ENCODE measurements at places on chromosomes 5 and 9.

- peak; percentile 74 for DNase-seq
Measured at GRCh38 chr5:180673371-180674089, 24.1 kb upstream of the FLT4 start.

GRCh38 chr5:40550481-40550880 is 129.2 kb upstream of the PTGER4 start:
- no peak for DNase-seq

GRCh38 chr5:124439609-124440008 is 306.8 kb downstream of the ZNF608 start:
- no peak for DNase-seq

- DNase-seq: no peak
Measured at GRCh38 chr5:72007336-72008111, 99.8 kb upstream of the MAP1B start.

DNA sequence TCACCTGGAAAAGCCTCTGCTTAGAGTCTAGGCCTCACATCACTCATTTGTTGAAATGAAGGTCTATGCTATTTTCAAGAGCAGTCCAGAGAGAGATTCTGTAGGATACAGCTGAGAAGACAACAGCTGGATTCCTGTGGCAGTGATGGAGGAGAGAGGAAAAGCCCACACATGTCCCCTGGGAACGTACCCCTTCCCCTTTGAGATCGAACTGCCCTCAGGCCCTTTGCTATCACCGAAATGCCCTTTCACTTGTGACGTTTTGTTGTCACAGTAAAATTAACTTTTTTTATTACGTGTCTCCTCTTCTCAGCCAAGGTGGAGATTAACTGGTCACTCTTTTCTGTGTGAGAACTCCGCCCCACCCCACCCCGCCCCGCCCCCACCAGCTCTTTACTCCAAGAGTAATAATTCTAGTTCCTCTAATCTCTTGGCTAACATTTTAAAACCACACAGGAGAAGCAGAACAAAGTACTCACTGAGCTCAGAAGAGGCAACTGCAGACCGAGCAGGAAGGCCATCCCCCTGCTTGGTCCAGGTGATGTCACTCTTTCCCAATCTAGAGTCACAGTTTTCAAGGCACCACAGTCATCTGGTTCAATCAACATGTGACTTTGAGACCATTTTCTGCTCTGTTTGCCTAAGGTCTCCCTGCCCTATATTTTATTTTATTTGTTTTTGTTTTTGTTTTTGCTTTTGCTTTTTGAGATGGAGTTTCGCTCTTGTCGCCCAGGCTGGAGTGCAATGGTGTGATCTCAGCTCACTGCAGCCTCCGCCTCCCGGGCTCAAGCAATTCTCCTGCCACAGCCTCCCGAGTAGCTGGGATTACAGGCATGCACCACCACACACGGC is 105.6 kb downstream of the SUSD1 start:
- DNase-seq: no peak

DNA sequence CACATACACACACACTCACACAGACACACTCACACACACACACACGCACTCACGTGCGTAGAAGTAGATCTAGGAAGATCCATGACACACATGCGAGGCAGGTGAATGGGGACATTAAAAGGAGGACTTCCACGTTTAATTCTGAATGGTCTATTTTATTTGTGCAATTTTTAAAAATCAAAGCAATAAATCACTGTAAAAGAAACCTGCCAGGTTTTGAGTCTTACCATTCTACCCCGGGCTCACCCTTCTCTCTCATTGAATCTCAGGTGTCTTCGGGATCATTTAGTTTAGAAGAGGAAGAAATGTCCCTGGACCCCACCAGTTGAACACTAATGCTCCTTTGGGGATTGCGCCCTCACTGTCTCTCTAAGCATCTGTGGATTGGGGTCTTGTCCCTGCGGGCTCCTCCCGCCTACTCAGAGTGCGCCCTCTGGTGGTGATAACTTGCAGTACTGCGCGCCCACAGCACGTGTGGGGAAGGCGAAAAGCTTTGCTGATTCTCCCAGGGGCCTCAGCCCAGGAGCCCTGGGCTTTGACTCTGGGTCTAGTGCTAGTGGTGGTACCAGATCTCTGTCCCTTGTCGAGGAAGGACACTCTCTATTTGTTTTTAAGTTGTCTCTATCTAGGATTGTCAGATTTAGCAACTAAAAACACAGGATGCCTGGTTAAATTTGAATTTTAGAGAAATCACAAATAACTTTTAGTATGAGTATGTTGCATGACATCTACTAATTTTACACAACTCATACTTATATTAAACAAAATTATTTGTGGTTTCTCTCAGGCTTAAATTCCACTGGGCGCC is 34.8 kb downstream of the BOD1 start:
- peak; percentile 94 for DNase-seq
